Left renal pelvis (tissue), 4 donors: ENCODE measurements at places on chromosomes 7 and 10. TPM values are rescaled to one million over a fixed set of nuclear protein-coding genes. Genes with fewer than 3 reads are reported as not detected.

DNA sequence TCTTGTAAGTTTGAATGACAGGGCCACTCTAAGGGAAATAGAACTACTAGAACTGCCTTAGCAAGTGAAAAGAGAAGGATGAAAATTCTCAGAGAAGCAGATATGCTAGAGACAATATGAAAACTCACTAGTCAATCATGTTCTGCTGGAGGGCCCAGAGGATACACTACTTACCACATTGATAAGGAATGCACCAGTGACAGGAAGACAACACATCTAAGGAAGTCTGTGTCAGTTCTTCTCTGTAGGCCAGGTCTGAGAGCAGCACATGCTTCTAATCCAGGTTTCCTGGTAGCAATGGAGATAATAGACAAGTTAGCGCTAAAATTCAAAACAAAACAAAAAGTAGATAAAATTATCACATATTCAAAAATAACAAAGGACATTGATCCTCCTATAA, 235.2 kb upstream of the AKR1E2 start:
- no peak for DNase-seq

DNA sequence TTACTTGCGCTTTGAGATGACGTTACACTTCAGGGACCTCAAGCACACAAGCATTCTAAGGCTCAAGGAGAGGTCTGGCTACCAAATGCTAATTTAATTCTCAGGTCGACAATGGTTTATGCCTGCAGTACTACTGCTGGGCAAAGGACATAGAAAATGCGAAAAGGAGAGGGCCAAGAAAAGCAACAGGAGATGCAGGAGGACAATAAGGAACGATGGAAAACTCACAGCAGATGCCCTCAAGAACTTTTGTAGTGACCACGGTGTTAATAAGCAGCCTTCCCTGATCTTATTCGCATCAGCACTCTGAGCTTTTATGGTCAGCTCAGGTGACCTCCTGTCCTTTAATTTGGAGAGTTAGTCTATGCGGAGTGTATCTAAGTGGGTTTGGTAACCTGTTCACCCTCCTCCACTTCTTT, 146.3 kb downstream of the GPR85 start:
- no peak for DNase-seq

DNA sequence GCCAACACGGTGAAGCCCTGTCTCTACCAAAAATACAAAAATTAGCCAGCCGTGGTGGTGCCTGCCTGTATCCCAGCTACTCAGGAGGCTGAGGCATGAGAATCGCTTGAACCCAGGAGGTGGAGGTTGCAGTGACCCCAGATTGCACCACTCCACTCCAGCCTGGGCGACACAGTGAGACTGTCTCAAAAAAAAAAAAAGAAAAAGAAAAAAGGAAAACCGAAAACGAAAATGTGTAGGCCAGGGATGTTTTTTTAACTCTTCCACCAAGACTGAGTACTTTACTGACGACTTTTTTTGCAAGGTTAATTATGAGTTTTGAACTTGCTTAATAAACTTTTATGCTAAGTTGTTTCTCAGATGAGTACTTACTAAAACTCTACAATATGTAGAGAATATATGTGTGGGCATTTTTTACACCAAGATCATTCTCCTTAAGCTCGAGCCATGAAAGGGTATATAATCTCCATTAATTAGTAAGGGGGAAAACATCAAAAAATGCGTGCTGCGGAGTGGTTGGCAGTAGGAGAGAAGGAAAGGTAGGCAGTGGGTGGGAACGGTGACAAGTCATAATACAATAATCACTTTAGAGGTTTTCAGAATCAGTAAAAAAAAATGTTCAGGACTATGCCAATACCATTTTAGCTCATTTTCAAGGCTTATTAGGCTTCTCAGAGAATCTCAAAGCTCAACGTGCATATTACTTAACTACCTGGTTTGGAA, 8.6 kb upstream of the ADRB1 start:
- DNase-seq = no peak

DNA sequence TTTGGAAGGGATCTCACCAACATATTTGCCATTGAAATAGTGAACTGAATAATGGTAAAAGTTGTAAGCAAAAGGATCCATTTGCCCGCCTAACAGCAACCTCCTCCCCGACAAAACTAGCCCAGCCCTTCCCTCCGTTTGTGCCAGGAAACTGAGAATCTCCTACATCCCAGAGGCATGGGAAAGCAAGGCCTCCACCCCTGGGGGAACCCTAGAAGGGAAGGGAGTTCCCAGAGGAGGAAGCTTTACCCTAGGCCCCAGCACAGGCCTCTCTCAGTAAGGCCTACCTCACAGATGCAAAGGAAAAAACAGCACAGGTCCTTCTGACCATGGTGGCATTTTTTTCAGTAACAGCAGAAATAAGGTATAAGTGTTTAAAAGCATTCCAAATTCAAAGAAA, 229.7 kb downstream of the ELMO1 start:
- no peak for DNase-seq

The AP3M1 gene
- polyA plus RNA-seq = 65.3 TPM

The CYP2C18 gene
- polyA plus RNA-seq = not detected

The TFEC gene
- 3.9 TPM for polyA plus RNA-seq
